ENCODE measurements at places on chromosomes 5 and 9.

DNA sequence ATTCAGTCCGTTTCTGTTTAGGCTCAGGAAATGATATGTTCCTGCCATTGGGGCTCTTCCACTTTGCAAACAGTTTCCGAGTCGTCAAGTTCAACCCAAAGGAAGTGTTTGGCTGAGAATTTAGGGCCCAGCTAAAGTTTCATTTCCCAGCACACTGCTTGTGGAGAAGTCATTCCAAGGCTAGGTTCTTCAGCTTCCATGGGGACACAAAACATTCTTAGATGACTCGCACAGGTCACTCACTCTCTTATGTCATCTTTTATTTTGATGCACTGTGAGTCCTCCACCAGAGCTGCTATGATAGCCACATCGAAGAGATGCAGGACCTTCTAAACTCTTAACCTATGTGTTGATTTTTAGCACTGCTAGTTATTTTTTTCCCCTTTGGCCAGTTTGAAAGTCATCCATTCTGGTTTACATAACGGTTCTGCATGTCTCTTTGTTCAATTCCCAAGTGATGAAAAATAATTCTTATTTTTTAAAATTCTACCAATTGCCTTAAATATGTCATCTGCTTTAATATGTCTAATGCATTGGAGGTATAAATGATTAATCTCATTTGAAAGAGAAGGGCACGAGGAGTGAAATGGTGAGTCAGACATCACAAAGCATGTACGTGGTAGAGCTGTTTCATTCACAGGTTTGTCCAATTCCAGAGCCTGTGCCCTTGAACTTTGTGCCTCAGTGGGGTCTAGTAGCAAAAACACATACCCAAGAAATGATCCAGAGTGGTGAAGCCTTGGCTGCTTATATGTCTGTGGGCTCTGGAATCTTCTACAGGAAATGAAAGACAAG is 84.3 kb downstream of the ZNF462 start:
- DNase-seq, result no peak

- no peak for DNase-seq
These were observed 219.2 kb downstream of the AGTPBP1 start for GRCh38 chr9:85522459-85523092.

DNA sequence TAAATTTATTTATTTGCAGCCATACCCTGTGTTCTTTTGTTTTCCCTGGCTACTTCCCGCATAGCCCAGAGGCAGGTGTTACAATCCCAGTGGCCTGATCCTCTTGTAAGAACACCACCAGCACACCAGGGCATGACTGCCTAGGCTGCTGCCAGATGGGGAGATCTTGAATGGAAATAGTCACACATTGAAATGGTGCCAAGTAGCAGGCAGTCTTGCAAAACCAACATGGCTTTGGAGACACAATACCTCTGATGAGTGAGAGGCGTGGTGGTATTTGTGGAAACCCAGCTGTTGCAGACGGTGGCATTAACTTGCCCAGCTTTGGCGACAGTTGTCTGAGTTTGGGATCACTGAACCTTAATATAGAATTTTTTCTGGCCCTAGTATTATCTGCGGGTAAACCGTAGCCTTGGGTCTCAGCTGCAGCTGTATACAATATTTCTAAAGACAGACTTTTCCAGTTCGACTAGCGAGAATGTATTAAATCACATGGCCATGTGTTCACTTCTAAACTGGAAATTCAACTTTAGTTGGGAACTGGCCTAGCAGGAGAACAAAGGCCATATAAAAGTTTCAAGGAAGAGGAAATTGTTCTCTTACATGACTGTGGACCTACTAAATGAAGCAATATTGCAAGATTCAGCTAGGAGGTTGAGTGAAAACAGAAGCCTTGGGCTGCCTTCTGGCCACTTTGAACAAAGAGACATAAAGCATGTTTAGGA is 277.0 kb downstream of the SMARCA2 start:
- DNase-seq, result no peak

GRCh38 chr5:97764700-97765099 is 581.7 kb upstream of the RIOK2 start:
- DNase-seq, result no peak

GRCh38 chr5:1477341-1477740 is 32.1 kb upstream of the SLC6A3 start:
- no peak for DNase-seq

DNA sequence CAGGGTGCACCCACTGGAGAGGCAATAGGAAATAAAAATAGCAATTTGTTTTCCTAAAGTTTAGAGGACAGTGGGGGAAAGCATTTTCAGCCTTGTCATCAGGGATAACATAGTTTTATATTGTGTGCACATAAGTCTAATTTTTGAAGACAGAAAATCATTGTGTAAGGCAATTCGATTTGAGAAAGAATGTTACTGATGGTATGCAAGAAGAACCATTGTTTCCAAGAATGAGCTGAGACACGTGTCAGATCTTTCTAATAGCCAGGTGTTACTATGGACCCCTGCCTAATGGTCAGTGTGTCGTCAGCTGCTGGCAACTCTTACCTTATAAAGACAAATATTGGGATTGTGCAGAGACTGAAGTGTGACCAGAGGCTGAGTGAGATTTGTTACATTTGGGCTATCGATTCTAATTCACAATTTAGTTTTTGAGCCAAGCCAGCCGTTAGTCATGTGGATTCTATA is 67.1 kb upstream of the PPP2R2B start:
- DNase-seq, result no peak

Measured in activated T-cell treated with anti-CD3 and anti-CD28 coated beads for 1 hour (primary cell).